ENCODE measurements at places on chromosomes 4 and X.

GRCh38 chr4:85039526-85039925 lies 73.0 kb upstream of the WDFY3 start:
- DNase-seq, result peak; percentile 63

- no peak for DNase-seq
Measured at GRCh38 chr4:24745172-24745895, 50.0 kb upstream of the SOD3 start.

GRCh38 chr4:171517883-171518282 lies 295.3 kb upstream of the GALNTL6 start:
- DNase-seq, result no peak

DNA sequence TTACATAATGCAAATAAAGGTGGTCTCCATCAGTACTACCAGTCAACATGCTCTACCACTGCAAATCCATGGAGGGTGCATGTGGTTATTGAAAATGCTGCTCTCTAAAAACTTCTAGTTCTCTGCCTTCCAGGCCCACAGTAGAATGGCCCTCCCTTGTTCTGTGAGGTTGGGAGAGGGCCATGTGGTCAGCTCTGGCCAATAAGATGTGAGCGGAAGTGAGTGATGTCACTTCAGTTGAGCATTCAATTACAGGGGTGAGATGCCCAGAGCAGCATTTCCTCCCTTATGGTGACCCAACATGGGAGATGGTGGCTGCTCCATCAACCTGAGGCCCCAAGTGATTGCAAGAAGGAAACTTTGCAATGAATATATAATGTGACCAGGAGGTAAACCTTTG lies 148.8 kb downstream of the CPEB2 start:
- DNase-seq, result peak; percentile 26

- no peak for DNase-seq
Measured at GRCh38 chr4:139574641-139575040, 18.6 kb upstream of the SETD7 start.
